ENCODE measurements at places on chromosomes 13 and 19.

- no peak for DNase-seq
Measured at GRCh38 chr19:56141417-56141993, 418 bp downstream of the ZNF444 start.

- no peak for DNase-seq
Measured at GRCh38 chr13:91105270-91105669, 242.2 kb upstream of the MIR17HG start.

DNA sequence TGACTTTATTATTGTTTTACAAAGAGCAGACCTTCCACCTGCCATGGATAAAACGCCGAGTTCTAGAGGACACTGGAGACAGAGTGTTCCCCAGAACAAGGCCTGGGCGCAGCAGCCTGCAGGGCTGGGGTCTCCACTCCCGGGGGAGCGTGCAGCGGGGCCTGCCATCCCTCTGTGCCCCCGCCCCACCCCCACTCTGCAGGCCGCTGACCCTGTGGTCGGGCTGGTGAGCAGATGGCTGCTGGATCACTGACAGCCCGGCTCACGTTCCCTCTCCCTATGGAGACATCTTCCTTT is 8.6 kb upstream of the PTBP1 start:
- no peak for DNase-seq

DNA sequence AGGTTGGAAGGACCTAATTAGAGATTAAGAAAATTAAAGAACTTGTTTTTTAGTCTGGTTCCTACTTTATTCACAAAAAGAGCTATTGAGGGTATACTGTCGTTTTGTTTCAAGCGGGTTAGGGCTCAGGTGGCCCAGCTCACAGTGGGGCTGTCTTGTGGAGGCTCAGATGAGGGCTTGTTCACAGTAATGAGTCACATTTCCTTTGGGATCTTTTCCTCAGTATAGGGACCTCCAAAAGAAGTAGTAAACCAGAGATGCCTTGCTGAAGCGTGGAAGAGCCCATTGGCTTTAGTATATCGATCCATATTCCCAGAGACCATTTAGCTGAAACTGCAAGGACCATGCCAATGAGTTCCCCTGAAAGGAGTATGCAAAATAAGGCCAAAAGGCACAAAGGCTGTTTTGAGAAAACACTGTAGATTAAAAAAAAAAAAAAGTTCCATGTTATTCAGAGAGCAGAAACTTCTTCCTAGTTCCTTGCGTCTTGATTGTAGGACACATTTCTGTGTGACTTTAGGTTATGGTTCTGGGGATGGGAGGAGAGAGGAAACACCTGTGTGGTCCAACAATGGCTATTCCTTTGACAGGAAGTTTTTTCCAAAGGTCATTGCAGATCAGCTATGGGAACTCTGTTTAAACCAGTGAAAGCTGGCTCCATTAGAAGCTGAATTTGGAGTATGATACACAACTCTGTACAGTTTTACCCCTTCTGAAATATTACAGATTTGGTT is 32.8 kb upstream of the GPI start:
- DNase-seq = no peak

DNA sequence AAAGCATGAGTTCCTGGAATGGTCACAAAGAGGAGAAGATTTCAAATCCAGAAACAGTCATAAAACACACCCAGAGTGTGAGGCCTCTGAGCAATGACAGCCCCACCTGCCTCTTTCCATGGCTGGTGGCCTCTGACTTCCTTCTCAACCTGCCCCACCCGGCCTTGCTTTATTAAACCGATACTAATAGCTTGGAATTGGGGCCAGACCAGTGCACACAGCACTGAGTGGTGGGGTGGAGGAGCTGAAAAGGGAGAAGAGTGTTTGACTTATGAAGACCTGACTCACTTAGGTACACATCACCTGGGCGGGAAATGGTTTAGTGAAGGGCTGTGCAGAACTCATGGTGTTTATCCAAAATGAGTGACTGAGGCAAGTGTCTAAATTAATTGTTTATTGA is 20.7 kb upstream of the CEACAM6 start:
- DNase-seq = no peak

GRCh38 chr13:71964491-71965100 is 97.6 kb upstream of the DACH1 start:
- no peak for DNase-seq
